ENCODE measurements at places on chromosomes 2 and 18. TPM values are rescaled to one million over a fixed set of nuclear protein-coding genes. Genes with fewer than 3 reads are reported as not detected.
A peak's percentile ranks its signal among the peaks of the same experiment; 100 is the strongest.

Gene KCNE4
- total RNA-seq, result 9.2 TPM

GRCh38 chr2:238064376-238064775, 3.6 kb downstream of the SCLY start:
- no peak overlapping the region for H3K4me3 ChIP-seq
- peaks cover 21% of the 10 kb centered on the region for H3K36me3 ChIP-seq
- no peaks in the 10 kb centered on the region for H3K27me3 ChIP-seq
- no peak for DNase-seq

GRCh38 chr2:20913491-20913890, 90.6 kb upstream of the LDAH start:
- H3K4me1 ChIP-seq, result peaks cover 15% of the 10 kb centered on the region
- H3K4me3 ChIP-seq, result no peak overlapping the region
- H3K36me3 ChIP-seq, result no peaks in the 10 kb centered on the region

GRCh38 chr2:21310493-21310892, 186.7 kb downstream of the TDRD15 start:
- H3K27me3 ChIP-seq, result no peaks in the 10 kb centered on the region
- no peak overlapping the region for H3K27ac ChIP-seq
- no peaks in the 10 kb centered on the region for H3K36me3 ChIP-seq
- no peak for DNase-seq
- peaks cover 11% of the 10 kb centered on the region for H3K4me1 ChIP-seq
- H3K4me3 ChIP-seq, result no peak overlapping the region

GRCh38 chr2:106978647-106979046, 92.7 kb upstream of the ST6GAL2 start:
- H3K4me3 ChIP-seq, result no peak overlapping the region
- no peaks in the 10 kb centered on the region for H3K36me3 ChIP-seq
- DNase-seq, result no peak
- H3K27me3 ChIP-seq, result peaks cover 2% of the 10 kb centered on the region
- peaks cover 13% of the 10 kb centered on the region for H3K4me1 ChIP-seq

GRCh38 chr2:168974428-168974827, 56.7 kb downstream of the ABCB11 start:
- no peak overlapping the region for H3K27ac ChIP-seq
- no peak for DNase-seq
- H3K36me3 ChIP-seq, result no peaks in the 10 kb centered on the region
- H3K4me3 ChIP-seq, result no peak overlapping the region

GRCh38 chr2:26246818-26247217, 2.1 kb downstream of the HADHB start:
- no peak for DNase-seq
- no peaks in the 10 kb centered on the region for H3K27me3 ChIP-seq
- H3K4me1 ChIP-seq, result peaks cover 32% of the 10 kb centered on the region
- H3K27ac ChIP-seq, result peak overlapping the region; percentile 8
- H3K4me3 ChIP-seq, result peak overlapping the region; percentile 93

GRCh38 chr2:225994748-225995405, 595.4 kb downstream of the NYAP2 start:
- peaks cover 2% of the 10 kb centered on the region for H3K4me1 ChIP-seq
- no peaks in the 10 kb centered on the region for H3K36me3 ChIP-seq
- no peak for DNase-seq
- no peak overlapping the region for H3K27ac ChIP-seq
